ENCODE measurements at places on chromosomes 3 and 15.

DNA sequence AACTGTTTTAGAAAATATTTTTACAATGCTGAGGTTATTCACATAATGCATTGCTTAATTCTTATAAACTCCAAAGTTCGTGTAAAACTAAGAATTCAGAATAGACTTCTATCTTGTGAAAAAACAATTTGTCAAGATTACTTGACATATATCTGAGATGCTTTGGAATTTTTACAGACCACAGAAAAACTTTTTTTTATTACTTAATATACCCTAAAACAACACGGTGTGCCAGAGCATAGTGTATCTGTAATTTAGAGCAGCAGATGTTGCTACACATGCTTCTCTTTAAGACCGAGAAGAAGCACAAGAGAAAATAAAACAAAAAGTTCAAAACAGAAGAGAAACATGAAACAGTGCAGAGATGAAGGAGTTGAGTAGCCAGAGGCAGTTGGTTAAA, 26.4 kb downstream of the ASB7 start:
- DNase-seq, result peak; percentile 63

GRCh38 chr3:140188285-140188684, 253.3 kb downstream of the CLSTN2 start:
- no peak for DNase-seq

GRCh38 chr3:106083854-106084253, 215.0 kb upstream of the CBLB start:
- no peak for DNase-seq

DNA sequence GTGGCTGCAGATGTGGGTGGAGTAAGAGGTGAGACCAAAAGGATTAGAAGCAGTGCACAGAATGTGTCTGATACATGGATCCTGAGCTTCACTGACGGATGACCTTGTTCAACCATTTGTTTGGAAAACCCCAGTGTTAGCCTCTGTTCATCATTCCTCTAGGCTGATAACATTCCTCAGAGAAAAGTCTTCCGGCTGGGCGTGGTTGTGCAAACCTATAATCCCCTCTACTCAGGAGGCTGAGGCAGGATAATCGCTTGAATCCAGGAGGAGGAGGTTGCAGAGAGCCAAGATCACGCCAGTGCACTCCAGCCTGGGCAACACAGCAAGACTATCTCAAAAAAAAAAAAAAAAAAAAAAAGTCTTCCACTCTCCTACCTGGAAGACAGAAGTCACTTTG, 23.1 kb upstream of the CHD2 start:
- DNase-seq, result no peak

- no peak for DNase-seq
Observed at GRCh38 chr3:16477521-16477920, 36.0 kb downstream of the RFTN1 start.
